ENCODE measurements at places on chromosomes 4 and X.
A peak's percentile ranks its signal among the peaks of the same experiment; 100 is the strongest.

DNA sequence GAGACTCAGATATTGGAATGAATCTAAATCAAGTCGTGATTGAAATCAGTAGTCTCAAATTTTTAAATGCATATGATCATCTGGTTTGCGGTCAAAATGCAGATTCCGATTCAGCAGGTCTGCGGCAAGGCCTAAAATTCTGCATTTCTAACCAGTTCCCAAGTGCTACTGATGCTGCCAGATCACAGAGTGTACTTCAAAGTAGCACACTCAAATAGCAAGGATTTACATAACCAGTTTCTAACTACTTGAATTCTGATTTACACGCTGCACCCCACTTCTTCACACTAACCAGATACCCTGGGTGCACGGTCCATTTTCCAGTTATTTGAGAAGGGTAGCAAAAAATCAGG, 752 bp downstream of the MBTPS2 start:
- no peak for DNase-seq

DNA sequence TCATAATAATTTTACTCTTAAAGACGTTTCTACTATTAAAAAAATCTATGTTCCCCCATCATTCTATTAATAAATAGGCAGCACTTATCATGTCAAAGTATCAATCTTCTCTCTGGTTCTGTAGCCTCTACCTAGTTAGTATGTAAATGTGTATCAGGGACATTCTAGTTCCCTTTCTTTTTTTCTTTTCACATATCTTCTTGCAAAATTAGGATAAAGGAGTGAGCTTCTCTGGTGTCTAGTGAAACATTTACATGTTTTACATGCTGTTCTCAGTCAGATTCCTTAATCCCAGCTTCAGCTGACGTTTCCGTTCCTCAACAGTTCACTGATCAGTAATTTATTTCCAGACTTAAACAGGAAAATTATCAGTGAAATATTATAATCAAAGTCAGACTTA, 11.8 kb downstream of the PCDH10 start:
- no peak for DNase-seq

GRCh38 chr4:7766661-7767345, 172.9 kb downstream of the AFAP1 start:
- no peak for DNase-seq

- DNase-seq = no peak
These were observed 99.5 kb downstream of the ZNF827 start for GRCh38 chr4:145839151-145839550.

- DNase-seq = no peak
These were observed 68.8 kb upstream of the HGFAC start for GRCh38 chr4:3372933-3373465.

DNA sequence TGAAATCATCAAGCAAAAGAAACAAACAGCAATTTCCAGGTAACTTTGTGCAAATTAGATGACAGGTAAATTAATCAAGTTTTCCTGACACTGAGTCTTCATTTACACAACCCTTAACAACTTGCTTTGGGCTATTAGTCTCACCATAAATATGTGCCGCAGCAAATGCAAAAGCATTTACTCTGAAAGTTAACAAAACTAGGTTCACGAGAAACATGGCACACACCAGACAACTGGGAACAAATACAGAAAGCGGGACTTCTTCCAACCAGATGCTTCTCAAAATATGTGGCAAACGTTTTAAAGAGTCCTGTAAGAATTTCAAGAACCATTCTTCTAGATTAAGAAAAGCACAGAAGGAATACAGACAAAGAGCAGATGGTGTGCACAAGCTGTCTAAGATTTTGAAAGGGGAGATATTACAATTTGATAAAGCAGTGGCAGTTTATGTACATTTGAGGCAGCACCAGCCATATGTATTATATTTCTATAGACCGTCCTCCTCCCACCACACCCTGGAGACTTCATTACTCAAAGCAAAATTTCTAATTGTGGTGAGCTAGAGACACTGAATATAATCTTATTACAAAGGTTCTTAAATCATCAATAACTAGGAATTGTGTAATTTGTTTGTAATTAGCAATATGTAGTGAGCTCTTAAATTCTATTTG, 192.5 kb upstream of the ADAMTS3 start:
- DNase-seq = no peak

DNA sequence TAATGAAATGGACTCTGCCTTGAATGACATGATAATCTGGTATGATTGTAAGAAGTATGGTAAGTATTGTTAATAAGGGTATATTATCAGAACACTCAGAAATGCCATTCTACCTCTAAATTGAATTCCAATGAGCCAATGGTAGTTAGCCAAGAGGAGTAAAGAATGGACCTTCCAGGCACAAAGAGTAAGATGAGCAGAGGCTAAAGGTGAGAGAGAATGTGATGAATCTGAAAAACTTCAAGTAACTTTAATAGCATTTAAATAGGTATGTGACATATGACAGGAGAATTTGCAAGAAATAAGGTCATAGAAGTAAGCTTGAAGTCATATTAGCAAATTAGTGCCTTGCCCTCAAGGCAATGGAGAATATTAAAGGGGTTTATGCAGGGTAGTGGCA, 152.4 kb downstream of the BANK1 start:
- DNase-seq = no peak

DNA sequence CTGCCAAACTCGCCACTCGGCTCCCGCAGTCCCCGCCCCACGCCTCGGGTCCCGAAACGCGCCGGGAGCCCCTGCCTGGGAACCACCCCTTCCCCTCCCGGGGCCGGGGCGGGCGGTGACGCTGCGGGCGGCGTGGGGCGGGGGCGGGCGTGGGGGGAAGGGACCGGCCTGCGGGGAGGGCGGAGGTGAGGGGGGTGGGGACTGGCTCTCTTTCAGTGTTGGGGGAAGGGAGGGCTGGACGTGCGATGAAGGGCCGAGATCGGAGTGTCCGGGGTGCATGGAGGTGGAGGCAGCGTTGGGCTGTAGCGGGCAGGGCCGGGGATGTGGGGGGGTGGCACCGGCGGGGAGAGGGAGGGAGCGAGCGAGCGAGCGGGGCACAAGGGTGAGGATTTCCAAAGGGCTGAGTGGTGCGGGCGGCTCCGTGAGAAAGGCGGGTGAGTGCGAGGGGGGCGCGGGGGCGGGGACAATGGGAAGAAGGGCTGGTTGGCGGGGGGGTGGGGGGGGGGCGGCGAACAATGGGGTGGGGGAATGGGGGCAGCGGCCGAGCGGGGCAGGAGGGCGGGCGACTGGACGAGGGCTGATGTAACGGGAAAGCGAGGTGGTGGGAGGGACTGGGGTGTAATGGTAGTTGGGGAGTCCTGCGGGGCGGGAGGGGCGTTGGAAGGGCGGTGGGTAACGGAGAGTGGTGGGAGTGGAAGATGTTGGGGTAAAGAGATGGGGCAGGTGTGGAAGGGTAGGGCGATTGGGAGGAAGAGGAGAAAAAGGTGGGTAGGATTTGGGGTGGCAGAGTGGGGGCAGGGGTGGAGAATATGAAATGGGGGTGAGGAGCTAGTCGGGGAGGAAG, 578 bp downstream of the DCUN1D4 start:
- peak; percentile 50 for DNase-seq

DNA sequence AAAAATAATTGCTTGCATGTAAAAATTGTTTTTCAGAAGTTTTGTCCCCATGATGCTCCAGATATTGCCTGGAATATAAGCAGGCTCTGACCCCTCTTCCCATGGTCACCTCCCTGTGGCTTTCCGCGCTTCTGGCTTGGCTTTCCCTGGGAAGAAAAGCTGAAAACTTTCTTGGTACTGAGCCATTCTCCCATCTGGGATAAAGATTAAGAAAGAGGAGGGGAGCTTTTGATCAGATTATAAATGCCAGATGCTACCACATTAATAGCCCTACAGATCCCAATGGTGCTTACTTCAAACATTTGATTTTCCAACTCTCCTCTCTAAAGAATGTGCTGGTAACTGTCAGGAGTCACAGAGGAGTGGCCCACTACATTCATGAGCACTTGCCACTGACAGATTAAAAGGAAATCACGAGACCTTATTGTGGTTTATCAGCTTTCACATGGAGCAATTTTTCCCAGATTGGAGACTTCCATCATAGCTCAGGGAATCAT, 54.4 kb upstream of the GAB1 start:
- DNase-seq = no peak

DNA sequence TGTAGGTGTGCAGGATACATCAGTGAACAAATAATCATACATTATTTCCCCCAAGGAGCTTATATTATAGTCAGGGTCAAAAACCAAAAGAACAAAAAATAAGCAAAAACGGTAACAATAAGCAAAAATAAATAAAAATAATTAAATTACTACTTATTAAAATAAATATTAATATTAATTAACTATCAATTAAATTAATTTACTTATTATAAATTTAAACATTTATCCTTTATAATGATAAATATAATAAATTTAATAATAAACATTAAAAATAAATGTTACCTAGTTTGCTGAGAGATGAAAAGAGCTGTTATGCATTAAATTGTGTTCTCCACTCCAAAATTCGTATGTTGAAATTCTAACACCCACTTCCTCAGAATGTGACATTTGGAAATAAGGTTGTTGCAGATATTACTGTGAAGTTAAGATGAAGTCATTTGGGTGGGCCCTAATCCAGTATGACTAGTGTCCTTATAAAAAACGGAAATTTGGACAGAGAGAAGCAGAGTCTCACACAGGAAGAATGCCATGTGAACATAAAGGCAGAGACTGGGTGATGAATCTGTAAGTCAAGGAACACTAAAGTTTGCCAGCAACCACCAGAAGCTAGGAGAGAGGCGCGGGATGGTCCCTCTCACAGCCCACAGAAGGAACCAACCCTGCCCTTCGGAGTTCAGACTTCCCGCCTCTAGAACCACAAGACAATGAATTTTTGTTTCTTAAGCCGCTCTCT, 67.2 kb upstream of the IBSP start:
- no peak for DNase-seq

GRCh38 chrX:110131031-110131430, 128.1 kb downstream of the TMEM164 start:
- DNase-seq = no peak

DNA sequence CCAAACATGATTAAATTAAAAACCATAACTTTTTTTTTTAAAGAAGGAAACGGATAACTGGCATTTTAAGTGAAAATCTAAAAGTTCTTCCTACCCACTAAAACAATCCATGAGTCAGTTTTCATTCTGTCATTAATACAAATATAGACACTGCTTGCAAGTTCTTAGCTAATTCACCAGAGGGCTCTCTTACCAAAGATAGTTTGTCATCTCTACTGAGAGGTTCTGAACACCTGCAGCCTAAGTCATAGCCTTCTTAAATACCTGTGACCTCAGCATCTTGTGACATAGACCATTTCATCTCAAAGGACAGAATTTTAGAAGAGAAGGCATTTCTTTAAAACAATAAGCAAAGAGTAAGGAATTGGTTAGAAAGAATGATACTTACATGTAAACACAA, 65.3 kb upstream of the FAM120C start:
- no peak for DNase-seq

DNA sequence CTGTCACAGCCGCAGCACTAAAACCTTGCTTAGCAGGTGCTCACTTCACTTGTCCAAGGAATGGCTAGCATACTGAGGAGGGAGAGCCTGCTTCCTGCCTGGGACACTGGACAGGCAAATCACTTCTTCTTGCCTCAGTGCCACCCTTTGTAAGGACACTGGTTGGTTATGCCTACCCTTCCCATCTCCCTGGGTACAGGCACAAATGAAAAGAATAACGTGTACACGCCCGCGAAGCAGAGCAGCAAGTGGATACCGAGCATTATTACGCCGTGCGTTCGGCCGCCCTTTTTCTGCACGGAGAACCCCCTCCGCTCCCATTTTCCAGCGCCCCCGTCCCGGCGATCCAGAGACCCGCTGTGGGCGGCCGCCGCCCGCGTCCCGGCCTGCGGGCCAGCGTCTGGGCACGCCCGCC, 338 bp upstream of the KLHL2 start:
- DNase-seq = no peak

DNA sequence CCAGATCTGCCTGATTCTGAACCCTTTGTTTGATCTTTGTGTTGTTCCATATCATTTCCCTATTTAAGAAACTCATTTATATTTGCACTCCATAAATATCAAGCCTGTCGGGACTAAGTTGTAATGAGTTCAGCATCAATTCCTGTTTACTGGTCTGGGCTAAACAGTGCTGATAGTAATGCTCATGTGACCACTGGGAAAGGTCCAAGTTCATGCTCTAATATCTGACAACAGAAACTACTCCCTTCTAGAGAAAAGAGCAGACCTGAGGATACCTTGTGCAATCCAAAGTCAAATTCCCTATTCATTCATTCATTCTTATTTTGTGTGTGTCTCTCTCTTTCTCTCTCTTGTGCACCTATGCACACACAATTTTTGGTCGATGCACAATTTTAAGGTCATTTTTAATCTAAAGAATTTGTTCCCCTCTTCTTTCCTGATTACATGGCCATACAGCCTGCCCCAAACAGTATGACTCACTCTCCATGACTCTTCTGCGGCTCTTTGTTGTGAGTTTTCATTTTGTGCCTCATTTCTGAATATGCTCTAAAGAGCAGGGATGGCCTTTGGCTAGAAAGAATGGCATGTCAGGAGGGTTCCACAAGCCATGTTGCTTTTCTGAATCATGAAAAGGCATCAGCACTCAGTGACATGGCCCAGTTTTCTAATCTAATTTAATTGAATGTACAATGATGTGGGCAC, 664.3 kb downstream of the RPA4 start:
- DNase-seq = no peak

- no peak for DNase-seq
These were observed 38.8 kb downstream of the FGF2 start for GRCh38 chr4:122865425-122865824.

- DNase-seq = no peak
These were observed 42.0 kb downstream of the SLC4A4 start for GRCh38 chr4:71380788-71381187.

DNA sequence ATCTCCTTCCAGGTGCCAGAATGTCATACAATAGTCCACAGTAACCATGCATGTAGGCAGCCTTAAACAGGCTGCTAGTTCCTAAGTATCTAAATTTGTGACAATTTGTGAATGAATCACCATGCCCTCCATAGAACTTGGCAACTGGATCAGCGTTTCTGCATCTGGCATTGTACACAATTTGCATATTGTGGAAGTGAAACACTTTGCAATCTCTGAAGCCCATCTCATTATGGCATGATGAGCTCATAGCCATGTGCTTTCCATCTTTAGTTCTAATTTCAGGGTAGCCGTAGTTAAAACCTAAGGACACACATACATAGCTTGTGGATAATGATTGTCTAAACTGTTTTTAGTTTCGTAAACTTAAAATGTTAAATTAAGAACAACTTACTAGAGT, 573.6 kb downstream of the PPP4R3C start:
- no peak for DNase-seq

Measured in CD8-positive, alpha-beta memory T cell (primary cell).